ENCODE measurements at places on chromosomes 16 and 17.

DNA sequence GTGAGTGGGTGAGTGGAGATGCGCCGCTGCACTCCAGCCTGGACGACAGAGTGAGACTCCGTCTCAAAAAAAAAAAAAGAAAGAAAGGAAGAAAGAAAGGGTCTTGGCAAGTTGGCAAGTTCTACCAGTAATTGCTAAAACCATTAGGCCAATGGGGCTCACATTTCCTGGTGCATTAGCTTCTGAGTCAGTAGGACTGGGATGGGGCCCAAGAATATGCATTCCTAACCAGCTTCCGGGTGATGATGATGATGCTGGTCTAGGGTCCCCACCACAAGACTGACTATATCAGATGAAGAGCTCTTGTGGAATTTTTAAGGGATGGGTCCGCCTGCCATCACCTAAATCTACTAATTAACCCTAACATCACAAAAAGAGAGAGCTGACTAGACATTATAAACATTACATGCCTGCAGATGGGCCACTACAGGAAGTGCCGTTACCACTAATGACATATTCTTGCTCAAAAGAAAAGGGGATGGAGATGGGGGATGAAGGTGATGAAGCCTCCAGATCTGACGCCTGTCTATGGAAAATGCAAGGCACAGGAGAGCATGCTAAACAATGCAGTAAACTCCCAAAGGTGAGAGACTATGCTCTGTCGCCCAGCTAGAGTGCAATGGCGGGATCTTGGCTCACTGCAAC lies 13.1 kb downstream of the MYH11 start:
- DNase-seq, result no peak

GRCh38 chr16:90037276-90037675 lies 18.0 kb upstream of the DBNDD1 start:
- DNase-seq, result no peak

- no peak for DNase-seq
These were observed 269.0 kb downstream of the C16orf95 start for GRCh38 chr16:87048038-87048729.

GRCh38 chr16:52548261-52549010 lies 1.5 kb upstream of the TOX3 start:
- DNase-seq, result peak; percentile 35

DNA sequence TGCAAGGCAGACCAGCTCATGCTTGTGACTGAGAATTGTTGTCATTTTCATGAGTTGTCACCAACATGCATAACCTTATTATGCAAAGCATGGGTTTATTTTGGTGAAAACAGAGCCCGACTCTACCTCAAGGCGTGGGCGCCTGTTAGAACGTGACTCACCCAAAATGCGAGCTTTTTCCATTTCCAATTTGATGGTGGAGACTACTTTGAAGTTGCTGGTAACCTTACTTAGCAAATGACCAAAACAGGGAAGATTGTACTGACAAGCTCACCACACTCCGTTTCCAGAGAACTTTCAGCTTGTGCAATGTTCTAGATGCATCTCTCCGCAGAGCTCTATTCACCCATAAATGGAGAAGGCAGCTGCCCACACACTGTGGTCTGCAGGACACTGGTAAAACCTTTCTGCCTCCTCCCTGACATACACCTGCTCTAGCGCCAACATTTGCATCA lies 284.5 kb downstream of the MAF start:
- no peak for DNase-seq

- no peak for DNase-seq
These were observed 16.1 kb upstream of the NAGS start for GRCh38 chr17:43988301-43988700.

DNA sequence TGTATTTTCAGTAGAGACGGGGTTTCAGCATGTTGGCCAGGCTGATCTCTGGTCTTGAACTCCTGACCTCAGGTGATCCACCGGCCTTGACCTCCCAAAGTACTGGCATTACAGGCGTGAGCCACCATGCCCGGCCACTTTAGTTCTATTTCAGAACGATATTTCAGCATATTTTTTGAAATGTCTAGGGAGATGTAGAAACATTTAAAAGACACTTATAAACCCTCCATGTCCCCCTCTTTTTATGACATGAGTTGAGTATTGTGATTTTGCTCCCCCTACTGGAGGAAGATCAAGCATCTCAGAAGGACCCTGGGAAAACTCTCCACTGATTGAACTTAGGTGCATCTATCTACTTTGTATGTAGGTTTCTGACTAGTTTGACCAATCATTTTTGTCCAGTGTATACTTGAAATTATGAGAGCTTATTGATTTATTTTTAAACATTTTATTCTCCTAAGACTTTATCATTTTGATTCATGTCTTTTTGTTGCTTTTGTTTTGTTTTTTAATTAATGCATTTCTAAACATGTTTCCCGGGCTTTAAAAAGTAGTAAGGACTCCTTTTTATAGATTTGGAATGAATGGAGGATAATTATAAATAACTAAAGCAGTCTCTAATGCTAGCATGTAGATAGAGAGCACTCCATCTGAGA lies 105.1 kb downstream of the CHD9 start:
- peak; percentile 44 for DNase-seq

- DNase-seq, result no peak
These were observed 74.8 kb downstream of the SLC39A11 start for GRCh38 chr17:73017658-73018057.

GRCh38 chr16:50558913-50559312 lies 10.7 kb downstream of the NKD1 start:
- DNase-seq, result no peak

- no peak for DNase-seq
These were observed 6.8 kb downstream of the UNKL start for GRCh38 chr16:1407753-1408152.

GRCh38 chr17:55285340-55286301 lies 20.9 kb downstream of the HLF start:
- peak; percentile 78 for DNase-seq
